ENCODE measurements at places on chromosomes 3 and 15.

- no peak for DNase-seq
Observed at GRCh38 chr15:94233441-94233840, 2.1 kb downstream of the MCTP2 start.

- DNase-seq = no peak
Observed at GRCh38 chr3:142275856-142276255, 50.5 kb upstream of the GK5 start.

- DNase-seq = no peak
Observed at GRCh38 chr15:88655103-88655553, 16.3 kb downstream of the ISG20 start.

DNA sequence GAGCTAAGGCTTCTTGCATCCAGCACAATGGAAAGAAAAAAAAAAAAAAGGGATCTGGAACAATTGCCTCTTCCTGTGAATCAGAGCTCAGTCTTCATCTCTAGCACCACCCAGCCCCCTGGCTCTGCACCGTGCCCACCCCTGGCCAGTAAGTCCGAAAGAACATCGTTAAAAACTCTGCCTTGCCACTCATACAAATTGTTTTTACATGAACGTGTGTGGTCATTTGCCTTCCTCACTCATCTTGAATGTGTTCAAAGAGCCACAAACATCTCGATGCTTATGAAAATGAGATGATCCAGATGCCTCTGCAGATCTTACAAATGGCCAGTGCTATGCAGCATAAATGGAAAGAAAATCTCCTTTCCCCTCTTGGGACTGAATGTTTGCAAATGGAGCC lies 400.0 kb upstream of the PPP2R3A start:
- DNase-seq = no peak

- no peak for DNase-seq
Observed at GRCh38 chr3:59774000-59774399, 724.2 kb upstream of the CFAP20DC start.

Measured in stimulated activated CD8-positive, alpha-beta memory T cell treated with anti-CD3 and anti-CD28 coated beads, Interleukin-2, amount 100 ng/mL, for 48 hours (primary cell).